ENCODE measurements at places on chromosomes 7 and 10.
A peak's percentile ranks its signal among the peaks of the same experiment; 100 is the strongest.

DNA sequence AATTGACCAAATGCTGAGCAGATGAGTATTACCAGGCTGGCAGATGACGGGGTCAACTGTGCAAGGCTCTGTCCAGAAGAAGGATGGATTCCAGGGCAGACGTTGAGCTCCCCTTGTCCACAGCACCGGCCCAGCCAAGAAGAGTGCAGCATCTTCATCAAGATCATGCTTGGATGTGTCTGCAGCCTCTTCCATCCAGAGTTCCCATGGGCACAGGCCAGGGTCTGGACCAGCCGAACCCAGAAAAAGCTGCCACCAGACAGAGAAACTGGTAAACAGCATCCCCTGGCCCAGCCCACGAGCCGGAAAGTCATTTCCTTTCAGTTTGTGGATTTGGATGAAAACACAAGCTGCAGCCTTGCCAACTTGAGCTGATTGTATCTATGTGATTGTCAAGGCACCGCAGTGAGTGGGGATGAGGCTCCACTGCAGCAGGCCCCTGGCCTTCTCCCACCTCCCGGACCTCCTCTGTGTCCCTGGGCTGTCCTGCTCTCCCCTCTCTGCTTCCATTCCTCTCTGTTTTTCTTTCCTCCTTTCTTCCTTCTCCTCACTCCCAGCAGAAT is 321.8 kb downstream of the TCERG1L start:
- DNase-seq = no peak

GRCh38 chr7:114242992-114243507 is 171.6 kb upstream of the FOXP2 start:
- no peak for DNase-seq

- peak; percentile 27 for DNase-seq
Observed at GRCh38 chr10:59830601-59831259, 75.6 kb downstream of the CCDC6 start.

DNA sequence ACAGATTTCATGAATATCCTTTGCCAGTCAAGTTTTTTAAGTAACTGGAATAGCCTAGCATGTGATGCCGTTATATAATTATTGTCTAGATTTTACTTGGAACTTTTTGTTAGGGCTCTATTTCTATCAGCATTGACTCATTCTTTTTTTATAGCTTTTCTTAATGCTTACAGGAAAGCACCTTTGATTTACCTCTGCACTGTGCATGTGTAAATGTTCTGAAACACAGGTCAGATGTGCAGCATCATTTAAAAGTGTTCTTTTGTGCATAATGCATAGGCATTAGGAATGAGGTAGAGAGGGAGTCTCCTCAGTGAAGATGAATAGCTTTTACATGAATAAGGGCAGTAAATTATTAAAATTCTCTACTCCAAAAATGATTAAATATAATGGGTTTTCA is 669.3 kb upstream of the MBL2 start:
- DNase-seq = no peak

GRCh38 chr7:146698995-146699610 is 582.5 kb downstream of the CNTNAP2 start:
- no peak for DNase-seq

- DNase-seq = no peak
Observed at GRCh38 chr10:86793696-86794095, 37.3 kb downstream of the BMPR1A start.

GRCh38 chr7:28956608-28957063 is 1.5 kb downstream of the TRIL start:
- no peak for DNase-seq

GRCh38 chr7:50037086-50037485 is 56.0 kb downstream of the ZPBP start:
- no peak for DNase-seq

DNA sequence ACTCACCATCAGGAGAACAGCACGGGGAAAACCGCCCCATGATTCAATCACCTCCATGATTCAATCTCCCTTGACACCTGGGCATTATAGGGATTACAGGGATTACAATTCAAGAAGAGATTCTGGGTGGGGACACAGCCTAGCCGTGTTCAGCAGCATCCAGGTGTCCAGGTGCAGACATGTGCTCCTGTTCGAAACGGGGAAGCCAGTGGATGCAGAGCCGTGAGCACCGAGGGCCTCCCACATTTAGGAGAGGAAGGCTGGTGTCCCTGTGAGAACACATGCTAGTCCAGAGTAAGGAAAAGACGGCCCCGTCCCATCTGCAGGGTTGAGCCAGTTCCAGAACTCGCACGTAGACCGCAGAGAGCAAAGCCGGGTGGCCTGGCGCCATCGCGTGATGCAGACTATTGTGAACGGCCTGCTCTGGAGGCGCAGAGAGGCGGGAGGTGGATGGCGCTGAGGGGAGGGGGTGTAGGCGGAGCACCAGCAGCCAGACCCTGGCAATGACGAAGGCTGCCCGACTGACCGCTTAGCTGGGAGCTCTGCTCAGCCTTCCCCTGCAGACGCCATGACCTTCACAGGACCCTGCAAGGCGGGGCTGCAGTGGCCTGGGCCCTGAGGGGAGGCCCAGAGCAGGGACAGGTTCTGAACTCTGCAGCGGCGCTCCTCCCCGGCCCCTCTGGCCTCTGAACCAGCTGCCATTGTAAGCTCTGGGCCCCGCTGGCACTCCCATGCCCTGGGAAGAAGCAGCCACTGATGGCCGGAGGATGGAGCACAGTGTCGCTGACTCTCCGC is 141.6 kb upstream of the TCERG1L start:
- no peak for DNase-seq
